ENCODE measurements at places on chromosomes 12 and 14.

DNA sequence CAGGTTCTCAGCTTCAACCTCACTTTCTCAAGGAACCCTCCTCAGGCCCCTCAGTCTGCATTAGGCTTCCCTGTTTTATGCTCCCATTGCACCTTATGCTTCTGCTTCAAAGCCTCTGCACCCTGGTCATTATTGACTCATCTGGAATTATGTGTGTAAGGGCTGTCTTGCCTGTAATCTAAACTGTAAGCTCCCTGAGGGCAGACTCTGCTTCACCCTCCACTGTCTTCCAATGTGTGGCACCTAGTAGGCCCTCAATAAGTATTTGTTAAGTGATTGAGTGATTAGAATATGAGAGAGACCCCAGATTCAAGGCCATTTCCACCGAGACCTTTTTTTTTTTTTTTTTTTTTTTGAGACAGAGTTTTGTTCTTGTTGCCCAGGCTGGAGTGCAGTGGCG, 79.1 kb downstream of the VCPKMT start:
- DNase-seq, result no peak

DNA sequence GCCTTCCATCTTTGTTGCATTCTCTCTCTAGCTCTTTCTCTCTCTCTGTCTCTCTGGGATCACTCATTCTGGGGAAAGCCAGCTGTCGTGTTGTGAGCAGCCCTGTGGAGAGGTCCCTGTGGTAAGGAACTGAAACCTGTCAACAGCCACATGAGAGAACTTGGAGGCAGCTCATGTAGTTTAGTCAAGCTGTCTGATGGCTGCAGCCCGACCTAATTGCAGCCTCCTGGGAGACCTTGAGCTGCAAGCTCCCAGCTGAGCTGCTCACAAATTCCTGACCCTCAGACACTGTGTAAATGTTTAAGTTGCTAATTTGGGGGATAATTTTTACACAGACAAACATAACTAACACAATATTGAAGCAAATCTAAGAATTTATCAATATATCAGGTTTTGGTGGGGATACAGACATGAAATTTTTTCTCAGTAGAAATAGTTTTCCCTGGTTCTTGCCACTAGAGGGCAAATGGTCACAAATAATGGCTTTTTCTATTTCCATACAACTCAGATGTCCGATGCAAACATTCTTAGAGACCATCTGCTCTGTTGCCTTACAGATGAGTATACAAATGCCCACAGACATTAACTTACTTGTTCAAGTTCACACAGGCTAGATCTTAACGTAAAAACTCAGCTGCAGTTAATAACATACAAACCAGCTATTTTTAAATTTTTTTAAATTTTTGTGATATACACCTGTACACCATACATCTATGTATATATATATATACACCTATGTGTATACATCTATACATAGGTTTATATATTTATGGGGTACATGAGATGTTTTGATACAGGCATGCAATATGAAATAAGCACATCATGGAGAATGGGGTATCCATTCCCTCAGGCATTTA, 15.5 kb upstream of the KRR1 start:
- no peak for DNase-seq

DNA sequence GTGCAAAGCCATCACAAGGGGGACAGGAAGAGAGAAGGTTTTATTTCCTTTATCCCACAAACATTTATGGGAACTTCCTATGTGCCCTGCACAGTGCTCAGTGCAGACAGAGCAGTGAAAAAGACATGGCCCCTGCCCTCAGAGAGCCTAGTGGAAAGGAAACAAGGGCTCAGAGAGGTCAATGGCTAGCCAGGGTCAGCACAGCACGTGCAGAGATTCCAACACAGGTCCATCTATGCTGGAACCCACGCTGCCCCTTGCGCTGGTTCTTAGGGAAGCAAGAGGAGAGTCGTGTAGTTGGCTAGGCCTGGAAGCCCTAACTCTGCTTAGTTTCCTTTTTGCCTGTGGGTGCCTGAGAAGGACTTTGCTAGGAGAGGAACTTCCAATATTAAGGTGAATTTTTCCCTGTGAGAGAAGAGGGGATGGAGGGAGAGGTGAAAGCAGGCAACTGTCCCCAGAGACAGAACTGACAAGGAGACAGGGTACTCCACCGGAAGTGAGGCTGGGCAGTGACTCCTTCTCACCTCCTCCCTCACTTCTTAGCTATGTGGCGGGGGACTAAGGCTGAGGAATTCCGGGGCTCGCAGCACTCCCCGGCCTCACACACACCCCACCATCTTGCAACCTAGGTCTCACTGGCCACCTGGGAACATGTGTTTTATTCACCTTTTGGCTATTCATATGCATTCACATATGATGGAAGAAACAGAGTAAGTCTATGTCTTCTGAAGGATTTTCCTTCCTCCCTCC, 12.1 kb upstream of the GPX2 start:
- no peak for DNase-seq

- no peak for DNase-seq
Measured at GRCh38 chr12:115820656-115821055, 456.8 kb downstream of the MED13L start.

- no peak for DNase-seq
Measured at GRCh38 chr12:43898474-43898873, 62.6 kb downstream of the TMEM117 start.

DNA sequence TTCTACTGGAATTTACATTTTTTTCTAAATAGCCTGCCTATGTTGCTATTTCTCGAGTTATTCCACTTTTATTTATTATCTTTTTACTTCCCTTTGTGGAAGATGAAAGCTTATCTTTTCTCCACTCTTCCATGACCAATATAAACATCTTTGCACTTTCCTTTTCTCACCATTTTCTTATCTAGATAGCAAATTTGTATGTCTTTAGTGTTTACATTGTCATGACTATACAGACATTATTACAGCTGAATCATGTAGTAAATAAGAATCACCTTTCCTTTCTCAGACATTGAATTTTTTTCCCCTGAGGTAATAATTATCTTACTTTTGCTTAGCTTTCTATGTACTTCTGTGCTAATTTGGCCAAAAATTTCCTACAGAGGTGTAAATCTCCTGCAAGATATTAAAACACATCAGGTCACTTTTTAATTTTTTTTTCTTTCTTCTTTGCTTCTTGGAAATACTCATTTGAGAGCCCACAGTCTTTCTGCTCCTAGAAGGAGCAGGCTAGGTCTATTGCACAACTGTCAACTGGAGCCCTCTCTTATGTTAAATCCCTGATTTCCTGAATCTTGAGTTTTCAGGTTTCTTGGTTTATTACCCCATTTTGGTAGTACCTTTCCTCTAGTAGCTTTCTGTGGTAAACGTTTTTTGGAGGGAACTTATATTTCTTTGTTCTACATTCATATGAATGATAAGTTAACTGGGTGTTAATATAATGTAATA, 109.0 kb upstream of the ATP2B1 start:
- DNase-seq, result no peak

- no peak for DNase-seq
Measured at GRCh38 chr14:68283378-68284123, 464.0 kb downstream of the RAD51B start.

GRCh38 chr14:102317564-102318248, 1.8 kb upstream of the ZNF839 start:
- no peak for DNase-seq

DNA sequence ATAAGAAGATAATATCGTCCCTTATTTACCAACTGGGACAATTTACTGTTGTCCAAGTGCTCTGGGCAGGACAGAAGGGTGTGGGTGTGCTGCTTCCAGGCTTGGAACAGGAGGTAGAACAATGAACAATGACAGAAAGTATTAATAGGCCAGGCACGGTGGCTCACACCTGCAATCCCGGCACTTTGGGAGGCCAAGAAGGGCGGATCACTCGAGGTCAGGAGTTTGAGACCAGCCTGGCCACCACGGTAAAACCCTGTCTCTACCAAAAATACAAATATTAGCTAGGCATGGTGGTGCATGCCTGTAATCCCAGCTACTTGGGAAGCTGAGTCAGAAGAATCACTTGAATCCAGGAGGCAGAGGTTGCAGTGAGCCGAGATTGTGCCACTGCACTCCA, 2.5 kb downstream of the IFI27 start:
- no peak for DNase-seq

GRCh38 chr12:78804262-78804661, 60.3 kb upstream of the SYT1 start:
- DNase-seq, result no peak

DNA sequence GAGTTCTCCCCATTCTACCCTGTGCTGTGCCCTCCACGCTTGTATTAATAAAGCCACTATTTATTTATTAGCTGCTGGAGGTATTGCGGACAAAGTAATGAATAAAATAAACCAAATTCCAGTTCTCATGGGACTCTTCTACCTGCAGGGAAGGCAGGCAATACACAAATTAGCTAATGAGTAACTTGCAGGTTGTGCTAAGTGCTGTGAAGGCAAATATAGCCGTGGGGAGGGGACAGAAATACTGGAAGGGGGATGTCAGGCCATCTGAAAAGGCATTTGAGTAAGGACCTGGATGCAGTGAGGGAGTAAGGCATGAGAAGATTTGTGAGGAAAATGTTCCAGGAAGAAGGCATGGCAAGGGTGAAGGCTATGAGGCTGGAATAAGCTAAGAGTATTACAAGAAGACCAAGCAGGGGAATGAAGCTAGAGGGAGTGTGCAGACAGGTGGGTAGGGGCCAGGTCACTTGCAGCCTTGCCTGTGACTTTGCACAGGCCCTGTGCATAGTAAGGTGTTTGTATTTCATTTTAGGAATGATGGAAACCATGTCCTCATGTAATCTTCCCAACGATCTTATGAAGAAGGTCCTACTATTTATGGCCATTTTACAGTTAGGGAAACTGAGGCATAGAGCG, 167.5 kb downstream of the PTPN11 start:
- no peak for DNase-seq

DNA sequence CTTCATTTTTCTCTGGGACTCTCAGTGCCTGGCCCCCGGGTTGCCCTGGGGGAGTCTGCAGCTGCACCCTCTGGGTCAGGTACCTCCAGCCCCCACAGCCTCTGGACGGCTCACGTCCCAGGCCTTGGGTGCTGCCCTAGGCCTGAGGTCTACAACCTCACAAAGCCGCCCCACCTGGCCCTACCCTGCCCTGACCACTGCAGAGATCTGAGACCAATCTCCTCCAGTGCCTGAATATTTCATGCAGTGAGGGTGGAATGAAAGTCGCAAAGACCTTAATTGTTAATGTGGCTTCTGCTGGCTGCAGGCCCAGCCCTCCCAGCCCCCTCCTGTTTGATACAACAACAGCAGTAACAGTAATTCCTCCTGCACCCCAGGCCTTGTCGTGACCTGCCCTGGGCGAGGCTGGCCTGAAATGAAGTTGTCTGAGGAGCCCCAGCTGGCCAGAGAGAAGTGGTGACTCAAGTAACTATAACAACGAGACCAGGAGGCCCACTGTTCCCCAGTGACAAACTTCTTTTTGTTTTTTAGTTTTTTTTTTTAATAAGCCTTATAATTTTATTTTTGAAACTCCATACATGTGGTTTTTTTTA, 8.8 kb upstream of the CCDC85C start:
- no peak for DNase-seq

- no peak for DNase-seq
Measured at GRCh38 chr12:1799882-1800400, 20.4 kb upstream of the LRTM2 start.

GRCh38 chr14:93859957-93860356, 67.2 kb upstream of the FAM181A start:
- DNase-seq, result no peak

DNA sequence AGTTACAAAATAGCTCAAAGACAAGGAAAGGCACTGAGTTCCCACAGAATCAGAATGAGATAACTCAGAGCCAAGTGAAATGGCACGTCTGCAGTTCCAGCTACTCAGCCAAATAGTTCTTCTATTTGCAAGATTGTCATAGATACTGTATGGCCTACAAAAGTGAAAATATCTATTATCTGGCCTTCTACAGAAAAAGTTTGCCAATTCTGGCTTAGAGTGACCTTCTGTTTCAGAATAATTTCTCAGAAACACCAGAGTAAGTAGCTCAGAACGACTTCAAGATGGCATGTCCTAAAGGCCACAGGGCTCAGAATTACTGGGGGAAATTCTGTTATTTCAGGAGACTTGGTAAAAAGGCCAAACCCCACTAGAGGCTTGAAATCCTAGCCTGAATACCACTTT, 10.7 kb upstream of the RTRAF start:
- DNase-seq, result no peak

GRCh38 chr12:88553941-88554658, 26.2 kb downstream of the KITLG start:
- no peak for DNase-seq

- DNase-seq, result peak; percentile 62
Measured at GRCh38 chr14:81436296-81437138, 36.4 kb upstream of the STON2 start.

DNA sequence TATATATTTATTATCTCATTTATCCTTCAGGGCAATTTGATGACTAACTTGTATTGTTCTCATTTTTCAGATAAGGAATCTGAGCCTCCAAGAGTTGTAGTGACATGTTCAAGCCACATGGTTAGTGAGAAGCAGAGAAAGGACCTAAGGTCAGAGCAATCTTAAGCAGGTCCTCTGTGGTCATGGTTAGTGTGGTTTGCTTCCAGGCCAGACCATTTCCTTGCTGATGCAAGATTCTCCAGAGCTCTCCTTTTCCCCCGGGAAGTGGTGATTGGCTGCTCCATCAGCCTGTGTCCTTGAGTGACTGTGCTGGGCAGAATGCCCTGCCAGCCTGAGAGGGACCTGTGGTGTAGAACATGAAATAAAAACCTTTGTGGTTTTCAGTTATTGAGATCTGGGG, 141.3 kb downstream of the KTN1 start:
- DNase-seq, result no peak

DNA sequence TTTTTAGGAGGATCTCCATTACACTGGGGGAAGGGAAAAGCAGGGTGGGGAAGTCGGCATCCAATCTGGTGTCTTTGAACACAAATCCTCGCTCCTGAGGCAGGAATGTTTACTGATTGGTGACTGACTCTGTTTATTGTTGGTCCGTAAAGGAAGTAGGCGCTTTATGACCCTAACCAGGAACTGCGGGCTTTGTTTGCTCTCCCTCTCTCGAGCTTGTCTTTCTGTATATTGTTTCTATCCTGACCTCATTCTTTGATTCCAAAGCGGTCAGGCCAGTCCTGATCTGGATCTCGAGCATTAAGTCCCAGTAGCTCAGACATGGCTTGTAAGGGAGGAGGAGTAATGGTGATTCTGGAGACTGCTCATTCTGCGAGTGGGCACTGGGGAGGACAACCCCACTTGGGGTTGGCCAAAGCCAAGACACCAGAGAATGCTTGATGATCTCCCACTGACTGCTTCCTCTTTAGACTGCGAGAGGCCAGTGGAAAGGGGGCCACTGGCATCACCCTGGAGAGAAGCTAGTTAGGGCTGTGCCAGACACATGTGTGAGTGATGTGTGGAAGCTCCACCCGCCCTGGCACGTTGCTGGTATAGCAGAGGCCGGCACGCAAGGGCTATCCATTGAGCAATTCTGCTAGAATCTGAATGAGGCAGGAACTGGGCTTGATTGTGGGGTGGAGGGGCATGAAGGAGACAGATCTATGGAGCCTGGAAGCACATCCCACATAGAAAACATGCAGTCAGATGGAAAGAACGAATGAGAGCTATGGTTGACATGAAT, 194.6 kb downstream of the PAX9 start:
- no peak for DNase-seq
